ENCODE measurements at places on chromosomes 3 and 15. TPM values are rescaled to one million over a fixed set of nuclear protein-coding genes. Genes with fewer than 3 reads are reported as not detected.

C3orf80 gene
- not detected for total RNA-seq

ZNF106 gene
- total RNA-seq: 45.7 TPM

NOX5 gene
- total RNA-seq: 0.53 TPM

MCTP2 gene
- total RNA-seq: 25.5 TPM

FOXB1 gene
- total RNA-seq: not detected

TMCO5A gene
- not detected for total RNA-seq

ACP3 gene
- total RNA-seq: 0.43 TPM

CELF6 gene
- total RNA-seq: not detected

LRRN1 gene
- 0.53 TPM for total RNA-seq

HTR3E gene
- total RNA-seq: not detected

SCAANT1 gene
- total RNA-seq: not detected

SRP14 gene
- 365 TPM for total RNA-seq

OXTR gene
- 150 TPM for total RNA-seq

UACA gene
- 34.0 TPM for total RNA-seq

AP3S2 gene
- 16.0 TPM for total RNA-seq

IL5RA gene
- not detected for total RNA-seq

TMC3 gene
- not detected for total RNA-seq

P4HTM gene
- total RNA-seq: 71.9 TPM

KLF13 gene
- total RNA-seq: 235 TPM

U2SURP gene
- 68.6 TPM for total RNA-seq
